ENCODE measurements at places on chromosomes 11 and 22. TPM values are rescaled to one million over a fixed set of nuclear protein-coding genes. Genes with fewer than 3 reads are reported as not detected.
A peak's percentile ranks its signal among the peaks of the same experiment; 100 is the strongest.

The LMNTD2 gene
- total RNA-seq, result 5.9 TPM

The MMP27 gene
- total RNA-seq, result not detected

The ASCL2 gene
- total RNA-seq, result 2.2 TPM

The MB gene
- 2.2 TPM for total RNA-seq

DNA sequence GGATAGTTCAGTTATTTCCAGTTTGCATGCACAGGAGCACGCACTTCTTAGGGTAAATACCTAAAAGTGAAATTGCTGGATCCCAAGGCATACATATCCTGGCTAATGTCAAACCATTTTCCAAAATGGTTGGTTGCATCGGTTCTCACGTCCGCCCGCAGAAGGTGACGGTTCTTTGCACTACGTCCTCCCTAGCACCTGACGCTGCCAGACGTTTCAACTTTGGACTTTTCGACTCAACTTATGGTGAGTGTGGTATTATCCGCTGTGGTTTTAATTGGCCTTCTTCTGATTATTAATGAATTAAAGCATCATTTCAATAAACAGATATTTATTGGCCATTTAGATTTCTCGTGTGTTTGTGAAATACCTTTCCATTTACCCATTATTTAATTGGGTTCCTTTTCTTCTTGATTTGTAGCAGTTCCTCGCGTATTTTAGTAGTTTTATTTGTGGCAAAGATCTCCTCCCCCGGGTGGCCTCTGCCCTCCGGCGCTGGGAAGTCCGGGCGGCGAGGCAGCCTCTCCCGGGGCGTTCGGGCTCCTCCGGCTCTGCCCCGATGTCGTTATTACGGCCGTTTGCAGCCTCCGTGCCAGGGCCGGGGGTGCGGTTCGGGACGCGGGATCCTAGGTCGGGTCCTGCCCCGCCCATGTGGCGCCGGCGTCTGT is at the start of gene JHY:
Gene JHY, plus strand, starts transcription at position 571 of the 668 bp plus-strand sequence. CDS start 3,091 bp downstream, outside the sequence.
- H3K4me3 ChIP-seq, result peak within 1 kb of the TSS; percentile 73
- no peaks in the 10 kb centered on the region for H3K36me3 ChIP-seq
- peaks cover 9% of the 10 kb centered on the region for H3K4me1 ChIP-seq
- H3K27ac ChIP-seq, result peak within 1 kb of the TSS; percentile 94
- no peak for DNase-seq
- H3K27me3 ChIP-seq, result no peaks in the 10 kb centered on the region

- DNase-seq, result no peak
- H3K27me3 ChIP-seq, result no peaks in the 10 kb centered on the region
- no peaks in the 10 kb centered on the region for H3K36me3 ChIP-seq
- no peak overlapping the region for H3K27ac ChIP-seq
- no peaks in the 10 kb centered on the region for H3K4me1 ChIP-seq
Observed at GRCh38 chr22:24841261-24841660, 35.2 kb downstream of the SGSM1 start.

- H3K36me3 ChIP-seq, result no peaks in the 10 kb centered on the region
- no peaks in the 10 kb centered on the region for H3K4me1 ChIP-seq
- DNase-seq, result no peak
Observed at GRCh38 chr11:121665206-121665838, 212.6 kb upstream of the SORL1-AS1 start.

DNA sequence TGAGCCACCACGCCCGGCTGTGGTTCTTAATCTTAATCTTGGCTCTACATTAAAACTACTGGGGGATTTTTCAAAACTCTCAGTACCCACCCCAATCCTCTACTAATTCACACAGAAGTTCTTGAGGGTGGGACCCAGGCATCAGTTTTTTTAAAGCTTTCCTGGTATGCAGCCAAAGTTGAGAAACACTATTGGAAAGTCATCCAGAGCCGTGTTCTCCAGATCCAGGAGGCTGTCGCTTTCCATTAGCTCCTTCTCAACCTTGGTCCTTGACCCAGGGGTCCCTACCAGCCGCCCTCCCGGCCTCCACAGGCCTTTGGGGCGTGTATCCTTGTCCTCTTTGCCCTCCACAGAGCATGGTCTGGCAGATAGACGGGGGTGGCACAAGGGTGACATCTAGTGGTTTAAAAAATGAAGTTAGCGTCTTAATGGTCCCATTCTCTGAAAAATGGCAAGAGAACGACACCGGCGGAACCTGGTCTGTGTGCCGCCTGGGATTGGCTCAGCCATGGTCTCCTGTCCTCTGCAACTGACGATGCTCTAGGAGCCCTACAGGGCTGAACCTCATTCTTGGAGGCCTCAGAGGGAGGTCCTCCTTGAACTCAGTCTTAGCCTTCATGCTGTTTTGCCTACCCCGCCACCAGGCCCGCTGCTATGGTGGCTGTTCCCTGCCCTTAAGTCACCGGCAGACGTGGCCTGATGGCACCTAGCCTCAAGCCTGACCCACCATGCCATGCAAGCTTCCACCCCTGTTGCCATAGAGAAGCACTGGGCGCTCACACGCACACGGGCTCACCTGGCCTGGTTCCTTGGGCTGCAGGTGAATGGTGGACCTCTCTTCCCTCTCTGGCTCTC is 152.0 kb upstream of the SYN3 start:
- no peaks in the 10 kb centered on the region for H3K36me3 ChIP-seq
- no peaks in the 10 kb centered on the region for H3K4me1 ChIP-seq
- H3K4me3 ChIP-seq, result no peak overlapping the region
- H3K27ac ChIP-seq, result no peak overlapping the region
- H3K27me3 ChIP-seq, result peaks cover 14% of the 10 kb centered on the region

- no peak overlapping the region for H3K27ac ChIP-seq
- H3K27me3 ChIP-seq, result no peaks in the 10 kb centered on the region
Observed at GRCh38 chr22:30276039-30276438, 9.4 kb upstream of the OSM start.

- DNase-seq, result peak; percentile 45
- no peaks in the 10 kb centered on the region for H3K36me3 ChIP-seq
- H3K27ac ChIP-seq, result no peak overlapping the region
- H3K4me3 ChIP-seq, result no peak overlapping the region
- H3K27me3 ChIP-seq, result no peaks in the 10 kb centered on the region
Observed at GRCh38 chr11:69537126-69537525, 55.7 kb downstream of the LINC01488 start.

DNA sequence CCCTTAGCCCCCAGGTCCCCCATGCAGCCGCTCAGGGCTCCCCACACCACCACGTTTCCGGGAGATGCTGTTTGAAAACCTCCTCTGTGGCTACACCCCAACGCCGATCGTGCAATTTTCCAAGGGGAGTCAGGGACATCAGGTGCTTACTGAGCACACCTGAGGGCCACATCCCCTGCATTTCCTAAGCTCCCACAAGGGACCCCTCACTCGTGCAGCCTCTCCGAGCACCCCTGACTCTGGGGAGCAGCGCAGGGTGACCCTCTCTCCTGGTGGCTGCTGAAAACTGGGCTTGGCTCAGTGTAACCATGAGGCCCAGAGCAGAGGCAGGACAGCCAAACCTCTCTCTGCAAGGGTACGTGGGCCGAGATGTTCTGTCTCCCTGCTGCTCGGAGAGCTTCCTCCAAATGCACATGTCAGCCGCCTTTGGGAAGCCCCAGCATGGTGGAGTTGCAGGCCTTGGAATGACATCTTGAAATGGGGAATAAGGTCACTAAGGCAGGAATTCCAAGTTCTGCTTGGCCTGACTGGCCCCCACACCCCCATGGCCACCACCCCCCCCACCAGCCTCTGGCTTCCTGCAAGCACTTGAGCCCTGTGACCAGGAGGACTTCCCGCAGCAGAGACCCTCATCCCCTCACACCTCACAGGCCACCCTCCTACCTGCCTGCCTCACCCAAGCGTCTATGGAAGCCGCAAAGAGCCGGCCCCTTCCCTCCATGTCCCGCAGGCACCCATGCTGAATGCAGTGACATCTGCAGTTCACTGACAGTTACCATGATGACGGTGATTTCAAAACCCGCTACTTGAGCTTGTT is 257.4 kb downstream of the BRD1 start:
- no peak overlapping the region for H3K4me3 ChIP-seq
- no peak overlapping the region for H3K27ac ChIP-seq
- H3K36me3 ChIP-seq, result no peaks in the 10 kb centered on the region
- peaks cover 4% of the 10 kb centered on the region for H3K4me1 ChIP-seq

- no peak for DNase-seq
- peaks cover 6% of the 10 kb centered on the region for H3K36me3 ChIP-seq
- H3K27ac ChIP-seq, result no peak overlapping the region
- no peaks in the 10 kb centered on the region for H3K27me3 ChIP-seq
- H3K4me3 ChIP-seq, result no peak overlapping the region
- H3K4me1 ChIP-seq, result peaks cover 6% of the 10 kb centered on the region
Observed at GRCh38 chr11:60887556-60887955, 18.8 kb downstream of the PRPF19 start.

DNA sequence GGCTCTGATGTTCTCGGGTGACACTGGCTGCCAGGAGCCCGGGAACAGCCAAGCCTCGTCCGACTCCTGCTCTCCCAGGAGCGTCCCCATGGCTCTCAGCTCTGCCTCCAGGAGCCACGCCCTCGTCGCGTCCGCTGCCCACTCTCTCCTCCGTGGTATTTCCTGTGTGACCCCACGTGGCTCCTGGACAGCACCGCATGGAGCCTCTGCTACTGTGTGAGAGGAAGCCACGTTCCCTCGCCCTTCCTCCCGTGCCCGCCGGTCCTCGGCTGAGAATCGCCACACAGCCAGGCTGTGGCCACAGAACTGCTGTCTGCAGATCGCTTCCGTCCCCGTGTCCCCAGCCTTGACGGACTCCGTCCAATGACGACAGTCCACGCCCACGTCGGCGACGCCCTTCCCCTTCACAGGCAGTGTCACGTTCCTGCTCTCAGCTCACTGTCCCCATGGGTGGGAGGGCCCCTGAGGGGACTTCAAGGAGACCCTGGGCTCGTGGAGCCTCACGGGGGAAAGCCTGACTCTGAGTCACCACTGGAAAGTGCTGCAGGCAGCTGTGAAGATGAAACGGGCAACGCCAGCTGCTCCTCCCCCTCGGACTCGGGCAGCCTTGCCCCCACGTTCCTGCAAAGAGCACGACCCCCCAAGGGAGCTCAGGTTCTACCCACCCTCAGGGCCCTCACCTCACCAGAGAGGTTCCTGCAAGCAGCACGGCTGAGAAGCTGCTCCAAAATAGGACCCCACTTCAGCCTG is 458.5 kb downstream of the BRD1 start:
- no peak overlapping the region for H3K4me3 ChIP-seq
- peaks cover 30% of the 10 kb centered on the region for H3K27me3 ChIP-seq
- no peaks in the 10 kb centered on the region for H3K36me3 ChIP-seq
- no peak overlapping the region for H3K27ac ChIP-seq

DNA sequence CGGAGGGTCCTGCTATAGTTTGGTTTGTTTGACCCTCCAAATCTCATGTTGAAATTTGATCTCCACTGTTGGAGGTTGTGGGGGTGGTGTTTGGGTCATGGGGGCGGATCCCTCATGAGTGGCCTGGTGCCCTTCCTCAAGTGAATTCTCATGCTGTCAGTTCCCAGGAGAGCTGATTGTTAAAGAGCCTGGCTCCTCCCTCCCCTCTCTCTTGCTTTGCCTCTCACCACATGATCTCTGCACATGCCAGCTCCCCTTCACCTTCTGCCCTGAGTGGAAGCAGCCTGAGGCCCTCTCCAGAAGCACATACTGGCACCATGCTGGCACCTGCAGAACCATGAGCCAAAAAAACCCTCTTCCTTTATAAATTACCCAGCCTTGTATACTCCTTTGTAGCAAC is 7.1 kb downstream of the TSPAN18 start:
- H3K4me3 ChIP-seq, result no peak overlapping the region
- no peaks in the 10 kb centered on the region for H3K4me1 ChIP-seq
- no peak for DNase-seq
- no peak overlapping the region for H3K27ac ChIP-seq

GRCh38 chr11:14539982-14540421 is 19.8 kb upstream of the PSMA1 start:
- H3K36me3 ChIP-seq, result no peaks in the 10 kb centered on the region
- peaks cover 31% of the 10 kb centered on the region for H3K4me1 ChIP-seq
- peak overlapping the region; percentile 75 for H3K27ac ChIP-seq
- DNase-seq, result no peak
- H3K27me3 ChIP-seq, result no peaks in the 10 kb centered on the region

DNA sequence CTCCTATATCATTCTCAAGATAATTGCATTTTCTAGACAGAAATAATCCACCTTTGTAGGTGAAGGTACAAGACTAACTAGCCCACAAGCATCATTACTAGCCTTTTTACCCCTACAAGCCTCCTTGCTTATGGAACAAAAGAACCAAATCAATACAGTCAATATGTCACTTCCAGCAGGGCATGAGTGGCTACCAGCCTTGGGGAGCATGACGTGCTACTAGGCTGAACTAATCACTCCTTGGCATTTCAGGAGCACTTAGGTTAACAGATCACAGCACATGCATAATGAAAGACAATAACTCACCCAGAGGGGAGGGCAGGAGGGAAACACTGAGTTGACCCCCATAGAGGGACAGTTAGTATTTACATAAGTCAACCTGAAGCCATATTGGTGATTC is 2.7 kb downstream of the DRD2 start:
- no peak overlapping the region for H3K4me3 ChIP-seq
- no peaks in the 10 kb centered on the region for H3K36me3 ChIP-seq
- DNase-seq, result no peak
- H3K27me3 ChIP-seq, result peaks cover 75% of the 10 kb centered on the region

DNA sequence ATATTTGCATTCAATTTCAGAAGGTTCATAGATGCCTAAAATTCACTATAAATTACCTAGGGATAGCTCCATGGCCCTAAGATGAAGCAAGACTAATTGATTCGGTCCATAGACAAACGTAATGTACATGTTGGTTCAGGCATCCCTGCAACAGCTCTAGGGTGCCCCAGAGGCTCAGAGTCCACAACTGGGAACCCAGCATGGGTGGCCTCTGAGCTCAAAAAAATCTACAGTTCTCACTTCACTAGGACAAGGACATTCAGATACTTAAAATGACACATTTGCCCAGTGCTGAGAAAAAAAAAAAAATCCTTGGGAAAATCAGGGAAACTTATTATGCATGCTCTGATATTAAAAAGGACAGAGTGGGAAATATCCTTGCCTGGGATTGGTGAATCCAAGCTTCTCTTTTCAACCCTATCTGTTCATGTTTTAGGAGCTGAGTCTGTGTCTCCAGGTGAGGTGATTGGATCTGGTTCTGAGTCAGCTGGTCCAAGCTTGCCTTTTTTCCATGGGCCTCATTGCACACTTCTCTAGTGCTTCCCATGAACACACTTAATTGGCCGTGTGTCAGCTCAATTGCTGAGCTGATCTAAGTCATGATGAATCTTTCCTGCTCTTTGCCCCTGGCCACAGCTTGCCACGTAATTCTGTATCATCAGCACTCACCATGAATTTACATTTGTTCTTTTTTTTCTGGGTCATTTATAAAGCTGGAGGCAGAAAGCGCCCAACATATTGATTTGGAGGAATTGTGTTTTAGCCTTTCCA is 116.3 kb upstream of the RCN1 start:
- no peaks in the 10 kb centered on the region for H3K36me3 ChIP-seq
- H3K27me3 ChIP-seq, result no peaks in the 10 kb centered on the region
- H3K4me3 ChIP-seq, result no peak overlapping the region
- DNase-seq, result no peak
- no peaks in the 10 kb centered on the region for H3K4me1 ChIP-seq

Data from upper lobe of right lung (tissue), 1 donor.